Fibroblast of villous mesenchyme (primary cell): ENCODE measurements at places on chromosomes 7 and 10.

DNA sequence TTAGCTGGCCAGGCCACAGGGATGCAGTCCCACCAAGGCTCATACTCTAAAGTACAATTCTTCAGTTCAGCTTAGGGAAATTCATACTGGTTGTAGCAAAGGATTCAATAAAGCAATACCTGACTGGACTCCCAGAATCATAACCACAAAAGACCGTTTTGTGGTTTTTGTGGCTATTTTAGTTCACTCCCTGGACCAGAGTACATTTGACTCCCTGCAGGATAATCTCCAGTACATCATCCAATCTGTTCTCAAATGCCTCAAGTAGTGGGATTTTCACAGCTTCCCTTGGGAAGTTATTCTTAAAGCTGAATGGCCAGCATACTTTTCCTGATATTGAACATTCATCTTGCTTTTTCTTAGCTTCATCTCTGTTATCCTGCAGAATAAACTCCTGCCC is 29.3 kb upstream of the YAE1 start:
- DNase-seq: no peak

- DNase-seq: no peak
These were observed 202.7 kb downstream of the PARD3 start for GRCh38 chr10:34612446-34612845.

GRCh38 chr10:79595510-79595909 is 15.2 kb upstream of the SFTPA1 start:
- no peak for DNase-seq

GRCh38 chr7:158345731-158346130 is 241.9 kb downstream of the PTPRN2 start:
- DNase-seq: no peak

GRCh38 chr7:77473229-77474005 is 57.3 kb upstream of the GSAP start:
- no peak for DNase-seq

DNA sequence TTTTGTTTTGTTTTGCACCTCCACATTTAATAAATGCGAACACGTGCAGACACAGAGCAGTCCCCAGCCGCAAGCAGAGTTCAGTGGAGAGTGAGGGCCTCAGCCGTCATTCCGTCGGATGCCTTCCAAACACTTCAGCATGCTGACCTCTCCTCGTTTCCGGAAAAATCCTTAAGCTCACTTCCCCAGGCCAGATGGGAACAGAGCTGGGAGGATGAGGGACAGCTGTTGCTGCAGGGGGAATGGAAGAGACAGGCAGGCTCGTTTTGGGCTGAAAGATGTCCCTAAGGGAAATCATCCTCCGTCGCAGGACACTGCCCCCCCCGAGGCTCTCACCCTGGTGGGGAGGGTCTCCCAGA is 17.2 kb upstream of the FGFR2 start:
- DNase-seq: peak; percentile 28

DNA sequence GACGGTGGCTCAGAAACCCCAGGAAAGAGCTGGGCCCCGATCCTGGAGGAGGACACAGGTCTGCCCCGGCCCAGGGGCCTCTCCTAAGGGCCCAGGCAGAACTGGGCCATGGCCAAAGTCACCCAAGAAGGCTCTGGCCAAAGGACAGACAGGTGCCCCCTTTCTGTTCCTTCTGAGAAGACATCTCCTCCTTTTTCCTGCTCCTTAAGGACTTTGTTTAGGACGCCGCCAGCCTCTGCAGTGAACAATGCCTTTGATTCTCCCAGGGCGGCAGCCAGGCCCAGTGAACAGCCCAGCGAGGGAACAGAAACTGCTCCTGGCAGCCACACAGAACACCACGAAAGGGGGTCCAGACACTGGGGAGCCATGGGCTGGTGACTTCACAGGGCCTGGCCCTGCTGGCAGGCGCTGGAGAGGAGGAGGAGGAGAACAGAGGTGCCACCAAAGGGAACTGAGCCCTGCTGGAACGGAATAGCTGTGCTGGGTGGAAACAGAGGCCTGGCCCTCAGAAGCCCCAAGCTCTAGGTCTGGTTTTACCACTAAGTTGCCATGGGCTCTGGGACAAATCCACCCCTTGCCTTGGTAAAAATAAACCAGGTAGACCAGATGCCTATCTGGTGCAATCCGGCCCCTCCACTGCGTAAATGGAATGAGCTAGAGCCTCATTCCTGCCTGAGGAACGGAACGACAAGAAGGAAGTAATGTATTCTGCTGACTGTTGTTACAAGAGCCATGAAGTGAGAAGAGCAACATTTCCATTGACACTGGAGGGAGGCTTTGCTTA is 163.3 kb upstream of the RHEB start:
- DNase-seq: no peak

- no peak for DNase-seq
These were observed 600.9 kb upstream of the MKI67 start for GRCh38 chr10:128727114-128727513.

GRCh38 chr7:31059551-31059950 is 7.4 kb downstream of the ADCYAP1R1 start:
- DNase-seq: no peak

- DNase-seq: no peak
These were observed 5.7 kb downstream of the C10orf67 start for GRCh38 chr10:23338886-23339285.

DNA sequence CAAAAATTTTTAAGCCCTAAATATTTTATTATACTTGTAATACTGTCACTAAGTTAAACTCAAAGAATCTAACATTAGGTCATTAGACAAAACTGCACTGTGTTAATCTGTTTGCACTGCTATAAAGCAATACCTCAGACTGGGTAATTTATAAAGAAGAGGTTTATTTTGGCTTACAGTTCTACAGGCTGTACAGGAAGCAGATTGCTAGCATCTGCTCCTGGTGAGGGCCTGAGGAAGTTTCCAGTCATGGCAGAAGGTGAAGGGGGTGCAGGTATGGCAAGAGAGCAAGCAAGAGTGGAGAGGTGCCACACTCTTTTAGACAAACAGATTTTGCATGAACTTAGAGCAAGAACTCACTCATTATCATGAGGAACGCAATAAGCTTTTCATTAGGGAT is 125.7 kb downstream of the IMMP2L start:
- no peak for DNase-seq

DNA sequence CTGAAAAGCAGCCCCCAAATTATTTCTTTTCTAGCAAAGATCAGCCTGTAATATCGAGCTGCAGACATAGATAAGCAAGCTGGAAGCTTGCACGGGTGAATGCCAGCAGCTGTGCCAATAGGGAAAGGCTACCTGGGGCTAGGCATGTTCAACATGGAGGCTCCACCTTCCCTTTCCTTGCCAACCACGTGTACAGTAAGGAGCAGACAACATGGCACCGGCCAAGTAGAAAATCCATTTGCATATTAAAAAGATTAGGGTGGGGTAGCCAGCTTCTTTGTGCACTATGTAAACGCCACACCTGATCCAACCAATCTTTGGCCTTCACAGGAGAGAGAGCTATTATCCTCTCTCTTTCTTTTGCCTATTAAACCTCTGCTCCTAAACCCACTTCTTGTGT is 56.7 kb upstream of the SEPHS1 start:
- no peak for DNase-seq

GRCh38 chr7:80661729-80662128 is 23.3 kb downstream of the CD36 start:
- DNase-seq: no peak

DNA sequence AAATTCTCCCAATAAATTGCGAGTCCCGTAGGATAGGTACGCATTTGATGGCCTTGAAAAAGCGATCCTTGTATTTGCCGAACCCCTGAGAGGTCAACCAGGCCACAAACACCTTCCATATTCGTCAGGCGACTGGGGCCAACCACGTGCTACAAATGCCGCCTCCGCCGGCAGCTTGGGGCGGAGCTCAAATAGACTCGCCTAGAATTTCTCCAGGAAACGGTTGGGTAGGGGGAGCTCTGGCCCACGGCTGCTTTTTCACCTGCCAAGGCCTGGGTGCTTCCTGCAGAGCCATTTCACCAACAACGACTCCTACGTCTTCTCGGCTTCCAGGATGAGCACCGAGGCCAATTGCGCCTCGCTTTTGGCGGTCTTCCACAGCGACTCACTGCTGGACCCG is 53.4 kb upstream of the KIF5B start:
- DNase-seq: no peak

GRCh38 chr7:68441645-68442044 is 1156.6 kb upstream of the AUTS2 start:
- no peak for DNase-seq

- peak; percentile 19 for DNase-seq
These were observed 49.4 kb downstream of the AKR1D1 start for GRCh38 chr7:138125598-138126111.

- peak; percentile 32 for DNase-seq
These were observed 35.3 kb downstream of the COG5 start for GRCh38 chr7:107528461-107528860.

- no peak for DNase-seq
These were observed 4.4 kb downstream of the ZNF485 start for GRCh38 chr10:43610636-43611035.

GRCh38 chr7:139094596-139094995 is 14.9 kb downstream of the ZC3HAV1 start:
- peak; percentile 52 for DNase-seq

DNA sequence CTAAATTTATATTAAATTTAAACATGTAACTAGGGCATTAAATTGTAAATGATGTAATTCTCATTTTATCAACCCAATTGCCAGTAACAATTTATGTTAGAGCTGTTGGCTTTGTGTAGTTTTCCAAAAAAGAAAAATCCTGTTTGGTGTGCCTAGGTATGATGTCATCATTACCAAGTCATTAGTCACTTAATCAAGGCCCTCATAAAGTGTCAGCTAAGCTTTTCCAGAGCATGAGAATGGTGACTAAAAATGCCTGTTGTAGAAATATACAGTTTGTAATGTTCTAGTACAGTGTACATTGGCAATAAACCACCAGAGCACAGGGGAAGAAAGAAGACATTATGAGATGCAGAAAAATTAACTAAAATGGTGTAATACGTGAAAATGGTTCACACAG is 593.8 kb upstream of the ANKRD30A start:
- DNase-seq: peak; percentile 35
